Substantia nigra (tissue), 51 donors: ENCODE measurements at places on chromosomes 4 and X.
A peak's percentile ranks its signal among the peaks of the same experiment; 100 is the strongest.

- peak; percentile 20 for DNase-seq
Observed at GRCh38 chr4:140351093-140352075, 22.1 kb upstream of the SCOC start.

DNA sequence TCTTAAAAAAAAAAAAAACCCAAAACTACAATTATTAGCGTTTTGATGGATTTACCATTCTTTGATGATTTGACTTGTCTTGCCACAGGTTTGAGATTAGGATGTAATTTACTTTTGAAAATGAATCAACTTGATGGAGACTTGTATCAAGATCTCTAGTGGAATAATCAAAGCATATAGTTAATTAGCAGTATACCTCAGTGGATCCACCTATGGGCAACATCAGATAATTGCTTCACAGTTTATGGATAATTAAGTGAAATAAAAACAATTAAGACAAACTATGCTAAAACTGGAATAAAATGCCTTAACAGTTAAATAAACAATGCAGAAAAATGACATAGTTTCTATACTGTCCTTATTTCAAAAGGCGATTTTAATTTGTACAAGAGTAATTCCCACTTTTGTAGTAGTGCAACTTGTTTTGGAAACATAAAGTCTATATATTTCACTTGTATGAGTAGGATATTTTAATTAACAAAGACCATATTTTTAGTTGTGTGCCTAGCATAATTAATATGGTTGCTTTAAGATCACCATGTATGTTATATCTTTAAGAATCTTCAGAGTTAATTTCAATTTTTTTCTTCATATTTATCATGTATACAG, 4.2 kb downstream of the CPEB2 start:
- DNase-seq: no peak

GRCh38 chr4:71270901-71271300, 67.9 kb upstream of the SLC4A4 start:
- no peak for DNase-seq

DNA sequence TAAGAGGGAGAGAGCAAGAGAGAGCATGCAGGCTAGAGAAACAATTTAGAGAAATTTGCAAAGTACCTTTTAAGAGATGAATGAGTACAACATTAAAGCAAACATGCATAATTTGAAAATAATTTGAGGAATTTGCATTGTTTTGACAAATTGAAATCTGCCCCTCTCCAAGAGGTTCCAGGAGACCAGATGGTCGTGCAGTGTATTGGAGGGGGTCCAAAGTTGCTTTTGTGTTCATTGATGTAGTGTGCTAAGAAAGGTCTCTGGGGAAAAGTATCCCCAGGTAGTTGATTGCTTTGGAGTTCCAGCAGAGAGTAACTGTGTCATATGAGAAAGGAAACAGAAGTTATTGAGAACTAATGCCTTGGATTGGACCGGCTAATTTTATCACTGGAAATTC, 635.0 kb upstream of the TENM3 start:
- DNase-seq: no peak

GRCh38 chr4:107799669-107800450, 24.9 kb upstream of the SGMS2 start:
- no peak for DNase-seq

DNA sequence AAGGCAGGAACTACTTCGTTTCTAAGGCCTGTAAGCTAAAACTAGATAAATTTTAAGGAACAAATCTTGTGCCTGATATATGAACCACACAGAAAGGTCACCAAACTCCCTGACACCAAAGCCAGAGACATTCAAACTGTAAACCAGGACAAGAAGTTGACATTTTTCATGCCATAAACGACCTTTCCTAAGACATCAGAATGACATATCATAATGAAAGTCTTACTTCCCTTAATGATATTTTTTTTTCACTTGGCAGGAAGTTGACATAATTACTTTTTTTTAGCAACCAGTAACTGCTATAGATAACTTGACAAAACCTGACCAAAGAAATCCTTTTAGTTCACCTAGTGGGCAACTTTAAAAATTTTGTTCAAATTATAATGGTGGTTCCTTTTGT, 231.5 kb upstream of the AGTR2 start:
- no peak for DNase-seq

- DNase-seq: no peak
Observed at GRCh38 chr4:2928242-2929176, 34.7 kb downstream of the NOP14 start.

DNA sequence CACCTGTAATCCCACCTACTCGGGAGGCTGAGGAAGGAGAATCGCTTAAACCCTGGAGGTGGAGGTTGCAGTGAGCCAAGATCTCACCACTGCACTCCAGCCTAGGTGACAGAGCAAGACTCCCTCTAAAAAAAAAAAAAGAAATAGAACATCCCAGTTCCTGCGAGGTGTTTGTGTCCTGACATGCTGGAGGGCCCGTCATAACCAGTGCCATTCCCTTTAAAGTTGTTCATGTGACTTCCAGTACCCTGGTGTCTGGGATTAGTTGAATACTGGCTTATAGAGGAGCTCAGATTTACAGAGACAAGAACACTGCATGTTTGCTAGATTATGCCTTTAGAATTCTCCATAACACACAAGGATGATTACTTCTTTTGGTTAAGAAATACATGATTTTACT, 37.6 kb upstream of the TADA2B start:
- no peak for DNase-seq

- no peak for DNase-seq
Observed at GRCh38 chr4:180734753-180735432, 1508.3 kb upstream of the TENM3 start.

GRCh38 chr4:105088110-105088879, 58.4 kb upstream of the TET2 start:
- no peak for DNase-seq

DNA sequence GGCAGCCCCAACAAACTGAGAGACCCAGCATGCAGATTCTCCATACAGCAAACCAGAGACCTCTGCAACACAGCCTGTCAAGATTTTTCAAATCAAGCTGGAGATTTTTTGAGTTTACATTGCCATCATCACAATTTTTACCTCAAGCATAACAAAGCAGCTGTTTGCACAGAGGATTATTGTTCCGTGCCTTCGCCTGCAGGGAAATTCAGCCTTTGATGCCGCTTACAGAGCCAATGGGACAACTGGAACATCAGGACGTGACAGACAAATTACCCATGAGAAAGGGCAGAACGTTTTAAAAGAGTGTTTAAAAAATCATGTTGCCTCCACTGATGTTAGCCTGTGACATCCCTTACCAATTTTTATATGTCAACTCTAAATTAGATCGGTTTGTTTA, 363.7 kb downstream of the FBXW7 start:
- no peak for DNase-seq

- DNase-seq: no peak
Observed at GRCh38 chr4:94880956-94881355, 123.2 kb downstream of the BMPR1B start.

DNA sequence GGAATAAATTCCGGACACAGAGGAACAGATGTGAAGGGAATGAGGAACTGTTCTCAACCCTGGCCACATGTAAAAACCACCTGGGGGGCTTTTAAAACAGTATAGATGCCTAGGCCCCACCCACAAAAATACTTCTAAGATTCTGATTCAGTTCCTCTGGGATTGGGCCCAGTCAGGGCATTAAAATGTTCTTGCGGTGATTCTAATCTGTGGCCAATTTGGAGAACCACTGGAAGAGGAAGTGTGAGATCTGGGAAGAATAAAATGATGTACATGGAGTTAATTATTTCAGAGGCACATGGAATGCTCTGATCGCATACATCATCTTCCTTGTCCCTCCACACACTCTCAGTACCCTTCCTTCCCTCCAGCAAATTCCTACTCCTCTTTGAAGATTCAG, 192.2 kb downstream of the APBB2 start:
- DNase-seq: no peak

DNA sequence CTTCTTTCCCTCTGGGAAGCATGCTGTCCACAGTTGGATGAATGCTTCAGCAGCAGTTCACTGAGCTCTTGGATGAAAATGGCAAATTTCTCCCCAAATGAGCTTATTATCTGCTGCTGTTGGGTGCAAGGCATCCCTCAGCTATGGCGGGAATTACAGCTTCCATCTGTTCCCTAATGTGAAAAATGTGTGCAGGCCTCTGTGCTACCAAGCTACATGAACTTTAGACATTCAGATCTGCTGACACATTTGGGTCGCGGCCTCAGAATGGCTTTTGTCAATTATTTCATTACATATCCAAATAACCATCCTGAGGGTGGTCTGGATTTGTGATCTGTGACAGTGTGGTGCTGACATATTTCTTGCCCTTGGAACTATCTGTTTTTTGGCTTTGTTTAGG, 119.5 kb upstream of the SCML1 start:
- no peak for DNase-seq

DNA sequence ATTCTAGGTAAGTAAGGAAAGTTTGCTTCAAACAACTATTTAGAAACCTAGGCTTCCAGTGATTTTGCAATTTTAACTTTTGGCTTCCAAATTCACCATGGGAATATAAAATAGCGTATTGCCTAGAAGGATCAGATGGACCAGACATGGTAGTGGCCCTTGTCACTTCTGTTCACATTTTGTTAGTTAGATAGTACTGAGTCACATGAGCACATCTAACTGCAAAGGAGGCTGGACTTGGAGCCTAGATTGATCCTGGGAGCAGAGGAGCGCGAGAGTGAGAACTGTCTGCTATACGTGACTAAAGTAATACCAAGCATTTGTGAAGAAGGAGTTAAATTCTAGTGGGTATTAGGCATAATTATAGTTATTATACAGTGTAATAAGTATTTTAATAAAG, 102.4 kb downstream of the ARHGAP24 start:
- DNase-seq: no peak

- DNase-seq: no peak
Observed at GRCh38 chr4:109263721-109264120, 38.7 kb downstream of the COL25A1 start.

DNA sequence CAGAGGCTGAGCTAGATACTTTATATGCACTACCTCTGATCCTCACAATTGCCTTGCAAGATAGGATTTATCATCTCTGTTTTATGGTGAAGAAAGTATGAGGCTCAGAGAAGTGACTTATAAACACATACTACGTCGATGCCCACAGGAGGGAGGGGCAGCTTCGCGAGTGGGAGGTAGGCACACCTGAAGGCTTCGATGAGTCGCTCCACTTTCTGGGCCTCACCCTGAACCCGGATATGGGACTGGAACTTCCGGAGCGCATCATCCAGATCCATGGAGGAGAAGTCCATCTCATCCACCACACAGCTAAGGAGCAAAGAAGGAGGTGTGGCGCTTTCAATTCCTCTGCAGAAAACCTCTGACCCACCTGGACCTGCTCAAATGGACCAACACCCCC, 22.9 kb upstream of the KDM5C start:
- no peak for DNase-seq

- peak; percentile 83 for DNase-seq
Observed at GRCh38 chr4:2059046-2059725, at the start of gene NAT8L. Gene NAT8L (plus strand): TSS chr4:2059327. CDS start chr4:2059512, 185 bp downstream.

GRCh38 chr4:61555789-61556188, 355.7 kb downstream of the ADGRL3 start:
- DNase-seq: no peak
